Ovary (tissue), 10 donors: ENCODE measurements at places on chromosomes 12 and 14. TPM values are rescaled to one million over a fixed set of nuclear protein-coding genes. Genes with fewer than 3 reads are reported as not detected.
A peak's percentile ranks its signal among the peaks of the same experiment; 100 is the strongest.

LALBA gene
- not detected for total RNA-seq

DNA sequence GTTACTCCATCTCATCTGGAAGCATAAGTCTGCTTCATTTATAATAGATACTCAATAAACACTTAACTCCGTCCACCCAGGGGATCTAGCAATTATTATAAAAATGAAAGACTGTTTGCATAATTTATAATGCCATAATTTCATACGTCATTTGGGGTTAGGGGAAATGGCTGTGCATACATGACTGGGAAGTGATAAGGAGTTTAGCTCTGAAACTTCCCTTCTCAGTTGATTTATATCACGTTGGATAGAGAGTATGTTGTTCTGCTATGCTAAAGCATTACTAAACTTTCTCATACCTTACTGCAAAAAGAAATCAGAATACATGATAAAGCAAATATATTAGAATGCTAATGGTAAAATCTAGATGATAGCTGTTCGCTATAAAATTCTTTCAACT is 90.4 kb upstream of the DYNC1H1 start:
- H3K4me1 ChIP-seq: peaks cover 6% of the 10 kb centered on the region
- no peak for DNase-seq
- H3K27me3 ChIP-seq: no peaks in the 10 kb centered on the region
- no peak overlapping the region for H3K4me3 ChIP-seq
- H3K27ac ChIP-seq: no peak overlapping the region

NKX2-1 gene
- not detected for total RNA-seq

DNA sequence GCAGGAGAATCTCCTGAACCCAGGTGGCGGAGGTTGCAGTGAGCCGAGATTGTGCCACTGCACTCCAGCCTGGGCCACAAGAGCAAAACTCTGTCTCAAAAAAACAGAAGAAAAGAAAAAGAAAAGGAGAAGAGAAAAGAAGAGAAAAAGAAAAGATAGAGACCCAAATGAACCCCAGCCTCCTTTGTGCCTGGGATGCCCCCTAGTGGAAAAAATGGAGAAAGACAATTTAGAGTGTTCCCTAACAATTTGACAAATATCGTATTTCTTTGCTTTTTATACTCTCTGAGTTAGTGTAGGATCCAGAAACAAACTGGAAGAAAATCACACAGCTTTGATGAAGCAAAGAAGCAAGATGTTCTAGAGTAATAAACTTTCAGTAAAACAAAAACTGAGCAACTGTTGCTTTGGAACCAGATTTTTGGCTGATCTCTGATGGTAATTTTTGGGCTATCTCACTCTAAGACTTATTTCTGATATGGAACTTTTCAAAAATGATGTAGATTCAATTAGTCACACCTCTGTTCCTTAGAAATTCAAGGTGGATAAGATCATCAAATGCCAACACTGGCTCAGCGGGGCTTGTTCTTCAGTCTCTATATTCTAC is 18.6 kb upstream of the PRKAB1 start:
- H3K36me3 ChIP-seq: no peaks in the 10 kb centered on the region
- no peaks in the 10 kb centered on the region for H3K27me3 ChIP-seq
- no peak overlapping the region for H3K4me3 ChIP-seq
- DNase-seq: no peak

DNA sequence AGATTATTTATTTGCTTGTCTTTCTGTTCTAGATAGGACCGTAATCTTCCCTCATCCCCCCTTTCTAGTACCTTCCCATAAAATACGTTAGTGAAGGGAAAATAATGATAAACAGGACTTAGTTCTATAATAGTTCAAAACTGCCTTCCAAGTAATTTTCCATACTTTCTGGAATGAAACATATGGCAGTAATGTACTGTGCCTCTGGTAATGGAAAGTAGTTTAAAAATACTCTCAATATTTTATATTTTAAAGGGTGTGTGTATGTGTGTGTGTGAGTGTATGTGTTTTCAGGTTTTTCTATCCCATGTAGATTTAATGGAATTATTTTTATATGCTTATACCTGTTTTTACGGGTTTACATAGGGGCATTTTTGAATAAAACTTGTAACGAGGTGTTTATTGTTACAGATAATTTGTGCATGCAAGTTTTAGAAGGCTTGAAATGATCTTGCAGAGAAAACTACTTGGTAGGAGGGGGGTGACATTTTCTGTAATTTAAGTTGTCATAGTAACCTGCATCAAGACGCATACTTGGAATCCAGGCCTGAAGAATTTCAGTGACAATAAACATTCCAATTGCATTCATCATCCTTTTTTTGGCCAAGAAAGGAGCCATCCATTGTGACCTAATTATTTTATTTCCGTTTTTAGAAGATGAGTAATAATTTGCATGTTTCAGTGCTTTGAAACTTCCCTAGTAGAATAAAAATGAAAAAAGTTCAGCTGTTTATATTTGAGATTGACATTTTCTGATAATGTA is 38.9 kb downstream of the RASSF8 start:
- H3K27ac ChIP-seq: no peak overlapping the region
- H3K4me1 ChIP-seq: peaks cover 1% of the 10 kb centered on the region
- no peak overlapping the region for H3K4me3 ChIP-seq
- H3K27me3 ChIP-seq: no peaks in the 10 kb centered on the region
- H3K36me3 ChIP-seq: no peaks in the 10 kb centered on the region
- no peak for DNase-seq

- no peaks in the 10 kb centered on the region for H3K36me3 ChIP-seq
- DNase-seq: peak; percentile 30
- H3K4me3 ChIP-seq: no peak overlapping the region
- H3K27me3 ChIP-seq: no peaks in the 10 kb centered on the region
These were observed 10.6 kb downstream of the PHLDA1 start for GRCh38 chr12:76020731-76021672.

GRCh38 chr12:89551747-89552146 is 25.9 kb upstream of the POC1B start:
- no peaks in the 10 kb centered on the region for H3K4me1 ChIP-seq
- DNase-seq: no peak
- H3K4me3 ChIP-seq: no peak overlapping the region
- no peak overlapping the region for H3K27ac ChIP-seq

ATXN2 gene
- total RNA-seq: 39.4 TPM

- peak; percentile 48 for DNase-seq
- H3K27me3 ChIP-seq: no peaks in the 10 kb centered on the region
- peak overlapping the region; percentile 13 for H3K27ac ChIP-seq
- H3K36me3 ChIP-seq: no peaks in the 10 kb centered on the region
- peaks cover 3% of the 10 kb centered on the region for H3K4me1 ChIP-seq
These were observed 19.5 kb upstream of the GAS2L3 start for GRCh38 chr12:100553936-100554335.

DNA sequence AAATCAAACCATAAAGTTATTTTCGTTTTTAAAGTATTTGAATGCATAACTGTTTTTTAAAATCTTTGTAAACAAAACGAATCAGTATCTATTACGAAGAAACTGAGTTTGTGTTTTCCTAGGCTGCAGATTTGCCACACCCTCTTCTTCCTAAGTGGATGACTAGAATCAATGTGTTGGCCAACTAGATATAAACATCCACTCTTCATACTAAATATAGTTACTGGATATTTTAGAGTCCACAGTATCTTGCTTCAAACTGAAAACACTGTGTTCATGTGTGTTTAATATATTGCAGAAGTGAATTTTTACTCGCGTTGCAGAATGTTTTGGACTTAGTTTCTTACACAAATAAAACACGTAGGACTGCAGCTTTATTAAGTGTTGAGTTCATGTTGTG is 63.2 kb downstream of the KLHL28 start:
- DNase-seq: no peak
- peak overlapping the region; percentile 90 for H3K4me3 ChIP-seq
- H3K27ac ChIP-seq: no peak overlapping the region
- H3K27me3 ChIP-seq: no peaks in the 10 kb centered on the region

DYNLL1 gene
- 281 TPM for total RNA-seq

- no peaks in the 10 kb centered on the region for H3K27me3 ChIP-seq
- no peaks in the 10 kb centered on the region for H3K36me3 ChIP-seq
These were observed 18.7 kb downstream of the MANSC1 start for GRCh38 chr12:12331244-12331771.

DNA sequence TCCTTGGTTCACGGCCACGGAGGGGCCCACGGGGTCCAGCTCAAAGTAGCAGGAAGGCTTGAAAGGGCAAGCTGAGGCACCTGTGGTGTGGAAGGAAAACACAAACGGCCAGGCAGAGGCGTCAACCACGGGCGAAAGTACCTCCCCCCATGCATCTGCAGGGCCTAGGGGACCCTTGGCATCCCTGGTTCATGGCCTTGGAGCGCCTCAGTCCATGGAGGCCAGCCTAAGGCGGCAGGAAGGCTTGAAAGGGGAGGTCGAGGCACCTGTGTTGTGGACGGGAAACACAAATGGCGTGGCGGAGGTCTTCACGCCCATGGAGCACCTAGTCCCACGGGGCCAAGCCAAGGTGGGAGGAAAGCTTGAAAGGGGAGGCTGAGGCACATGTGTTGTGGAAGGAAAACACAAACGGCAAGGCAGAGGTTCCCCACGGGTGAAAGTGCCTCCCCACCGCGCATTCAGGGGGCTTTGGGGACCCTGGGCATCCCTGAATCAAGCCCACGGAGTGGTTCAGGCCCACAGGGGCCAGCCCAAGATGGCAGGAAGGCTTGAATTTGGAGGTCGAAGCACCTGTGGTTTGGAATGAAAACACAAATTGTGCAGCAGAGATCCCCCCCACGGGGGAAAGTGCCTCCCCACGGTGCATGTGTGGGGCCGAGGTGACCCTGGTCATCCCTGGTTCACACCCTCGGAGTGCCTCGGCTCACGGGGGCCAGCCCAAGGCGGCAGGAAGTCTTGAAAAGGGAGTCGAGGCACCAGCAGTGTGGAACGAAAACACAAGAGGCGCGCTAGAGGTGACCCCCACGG is 380.8 kb downstream of the ALG10 start:
- H3K4me3 ChIP-seq: no peak overlapping the region
- no peaks in the 10 kb centered on the region for H3K4me1 ChIP-seq
- DNase-seq: peak; percentile 13
- no peak overlapping the region for H3K27ac ChIP-seq
- no peaks in the 10 kb centered on the region for H3K36me3 ChIP-seq
- no peaks in the 10 kb centered on the region for H3K27me3 ChIP-seq

NTF3 gene
- 9.9 TPM for total RNA-seq

GRCh38 chr12:24252602-24253001 is 303.1 kb upstream of the SOX5 start:
- H3K36me3 ChIP-seq: no peaks in the 10 kb centered on the region
- DNase-seq: no peak
- H3K27ac ChIP-seq: no peak overlapping the region

DNA sequence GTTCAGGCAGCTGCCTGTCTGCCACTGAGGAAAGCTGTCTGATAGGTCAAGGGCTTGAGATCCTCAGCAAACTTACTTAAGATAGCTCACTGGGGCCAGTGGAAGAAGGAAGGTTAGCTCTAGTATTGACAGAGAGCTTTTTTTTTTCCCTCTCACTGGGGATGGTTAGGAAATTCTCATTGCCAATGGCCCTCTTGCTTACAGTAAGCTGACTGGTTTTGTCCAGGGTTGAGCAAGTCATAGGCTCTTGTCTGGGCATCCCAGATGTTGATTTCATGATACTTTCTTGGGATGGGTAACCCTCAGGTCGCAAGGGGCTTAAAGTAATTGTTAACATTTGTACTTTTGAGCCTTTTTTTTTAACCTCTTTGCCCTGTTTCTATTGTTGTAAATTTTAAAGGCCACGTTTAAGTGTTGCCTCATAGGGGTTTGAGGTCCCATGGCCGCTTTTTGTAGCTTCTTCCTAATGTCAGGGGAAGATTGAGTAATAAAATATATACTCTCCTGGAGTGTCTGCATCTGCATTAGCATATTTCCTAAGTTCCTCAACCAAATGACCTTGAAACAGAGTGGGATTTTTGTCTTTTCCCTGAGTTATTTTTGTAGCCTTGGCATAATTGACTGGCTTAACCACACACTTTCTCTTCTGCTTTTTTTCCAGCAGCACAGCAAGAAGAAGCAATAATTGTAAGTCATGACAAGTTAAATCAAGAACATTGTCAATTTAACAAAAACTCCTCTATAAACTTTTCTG is 716.0 kb downstream of the LRFN5 start:
- H3K36me3 ChIP-seq: no peaks in the 10 kb centered on the region
- DNase-seq: no peak
